Kidney capillary endothelial cell (primary cell): ENCODE measurements at places on chromosomes 16 and 17.
A peak's percentile ranks its signal among the peaks of the same experiment; 100 is the strongest.

- no peak for DNase-seq
Observed at GRCh38 chr17:43439041-43439440, 40.2 kb downstream of the ARL4D start.

- DNase-seq: no peak
Observed at GRCh38 chr16:794091-794822, 5.8 kb downstream of the CHTF18 start.

- no peak for DNase-seq
Observed at GRCh38 chr17:3557768-3558583, at the start of gene TRPV3. Gene TRPV3, minus strand, starts transcription at chr17:3557812. Its CDS starts 2,962 bp downstream, at chr17:3554850.

- peak; percentile 64 for DNase-seq
Observed at GRCh38 chr17:77494664-77495435, 354.1 kb downstream of the SEC14L1 start.

GRCh38 chr17:35900708-35901480, 20.7 kb upstream of the CCL5 start:
- DNase-seq: no peak
